ENCODE measurements at places on chromosomes 11 and 22.

- DNase-seq, result no peak
Measured at GRCh38 chr11:131217313-131218310, 152.8 kb upstream of the NTM start.

DNA sequence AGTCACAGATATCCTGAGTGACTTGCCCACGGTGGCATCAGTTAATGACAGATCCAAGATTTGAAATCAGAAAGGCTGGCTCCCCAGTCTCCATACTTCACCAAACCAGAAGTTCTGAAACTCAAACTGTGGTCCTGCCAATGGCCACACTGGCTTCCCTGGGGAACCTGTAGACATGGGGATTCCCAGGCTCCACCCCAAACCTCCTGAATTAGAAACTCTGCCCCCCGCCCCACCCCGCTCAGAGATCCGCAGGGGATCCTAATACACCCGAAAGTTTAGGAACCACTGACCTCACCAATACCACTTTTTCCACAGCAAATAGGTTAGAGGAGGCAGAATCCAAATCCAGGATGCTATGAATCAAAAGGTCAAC lies 15.3 kb downstream of the RTN4RL2 start:
- DNase-seq, result no peak

GRCh38 chr11:116648247-116649174 lies 124.3 kb downstream of the BUD13 start:
- DNase-seq, result no peak

GRCh38 chr22:20992456-20993303 lies 9.2 kb downstream of the THAP7 start:
- DNase-seq, result no peak

GRCh38 chr11:12509371-12509770 lies 132.0 kb downstream of the PARVA start:
- no peak for DNase-seq
